Activated CD8-positive, alpha-beta memory T cell treated with anti-CD3 and anti-CD28 coated beads for 1 hour (primary cell): ENCODE measurements at places on chromosomes 2 and 18.
A peak's percentile ranks its signal among the peaks of the same experiment; 100 is the strongest.

DNA sequence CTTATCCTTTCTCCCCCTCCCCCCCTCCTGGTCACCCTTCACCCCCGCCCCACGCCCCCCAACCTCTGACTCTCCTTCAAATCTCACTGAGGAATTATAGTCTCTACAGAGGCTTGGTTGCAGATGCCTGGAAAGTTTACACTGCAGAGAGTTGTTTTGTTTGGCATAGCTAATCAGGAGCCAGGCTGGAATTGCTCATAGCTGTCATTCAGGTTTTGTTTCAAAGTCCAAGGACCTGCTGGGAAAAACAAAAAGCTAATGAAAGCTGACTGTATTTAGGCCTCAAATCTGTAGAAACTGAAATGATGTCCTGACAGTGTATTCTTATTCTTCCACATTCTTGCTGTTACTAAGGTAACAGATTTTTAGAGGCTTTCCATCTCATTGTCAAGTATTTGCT, 22.6 kb downstream of the GREB1L start:
- DNase-seq = no peak

DNA sequence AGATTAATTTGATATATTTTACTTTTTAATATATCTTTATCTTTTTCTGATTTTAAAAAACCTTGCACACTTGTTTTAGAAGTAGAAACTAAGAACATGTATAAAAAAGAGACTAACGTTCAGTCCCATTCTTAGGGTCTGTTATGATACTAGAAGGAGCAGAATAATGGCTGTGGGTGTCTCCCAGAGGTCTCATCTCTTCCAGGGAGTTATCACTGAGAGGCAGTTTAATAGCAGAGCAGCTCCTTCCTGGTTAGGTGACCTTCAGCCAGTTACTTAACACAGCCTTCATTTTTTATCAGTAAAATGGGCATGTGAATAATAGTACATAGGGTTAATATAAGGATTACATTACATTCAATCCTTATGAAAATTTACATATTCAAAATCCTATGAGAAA, 40.6 kb downstream of the FBXO48 start:
- no peak for DNase-seq

- no peak for DNase-seq
Observed at GRCh38 chr2:62408241-62408677, 97.7 kb downstream of the TMEM17 start.

DNA sequence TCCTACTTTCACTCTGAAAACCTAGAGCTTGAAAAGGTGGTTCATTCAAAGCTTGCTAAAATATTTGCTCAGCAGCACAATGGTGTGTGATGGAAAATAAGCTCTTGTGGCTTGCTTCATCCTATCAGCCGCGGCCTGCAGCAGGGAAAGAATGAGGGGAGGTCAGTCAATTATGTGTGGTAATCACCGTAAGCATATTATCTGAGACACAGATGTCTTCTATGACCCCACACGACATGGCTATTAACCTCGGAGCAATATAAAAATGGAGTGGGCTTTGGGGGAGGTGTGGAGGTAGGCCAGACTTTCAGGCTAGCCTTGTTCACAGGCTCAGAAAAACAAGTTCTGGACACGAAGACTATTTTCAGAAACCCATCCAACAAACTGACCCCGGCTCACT, 98.4 kb upstream of the SIX3 start:
- no peak for DNase-seq

DNA sequence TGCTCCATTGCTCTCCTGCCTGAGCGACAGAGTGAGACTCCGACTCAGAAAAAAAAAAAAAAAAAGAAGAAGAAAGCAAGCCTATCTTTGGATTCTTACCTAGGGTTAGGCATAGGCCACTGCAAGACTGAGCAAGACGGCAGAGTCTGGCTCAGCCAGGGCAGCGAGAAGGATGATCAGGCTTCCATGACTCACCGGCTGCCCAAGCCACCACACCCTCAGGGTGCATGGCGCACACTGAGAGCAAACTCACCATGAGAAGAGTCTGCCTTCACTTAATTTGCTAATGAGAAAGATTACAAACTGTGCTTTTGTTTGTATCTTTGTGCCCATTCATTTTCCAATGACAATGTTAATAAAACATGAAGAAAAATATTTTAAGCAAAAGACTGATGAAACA, 8.2 kb downstream of the FAM110C start:
- DNase-seq = no peak

GRCh38 chr2:16218625-16219024, 278.3 kb downstream of the MYCN start:
- no peak for DNase-seq

DNA sequence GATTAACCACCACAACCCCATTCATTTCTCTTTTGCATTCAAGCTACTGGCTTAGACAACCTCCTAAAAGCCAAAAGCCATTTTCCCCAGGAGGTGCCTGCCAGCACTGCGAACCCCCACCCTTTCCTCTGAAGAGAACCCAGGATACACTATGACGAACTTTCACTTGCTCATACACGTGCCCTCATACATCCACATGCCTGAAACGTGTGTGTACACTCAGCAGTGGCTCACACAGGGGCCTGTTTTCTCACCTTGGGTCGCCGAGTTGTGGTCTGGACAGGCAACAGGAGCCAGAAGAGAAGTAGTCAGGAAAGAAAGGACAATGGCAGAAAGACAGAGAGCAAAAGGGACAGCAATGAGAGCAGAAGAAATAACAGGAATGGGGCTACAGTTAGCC, 7.4 kb downstream of the DCTN1 start:
- no peak for DNase-seq

DNA sequence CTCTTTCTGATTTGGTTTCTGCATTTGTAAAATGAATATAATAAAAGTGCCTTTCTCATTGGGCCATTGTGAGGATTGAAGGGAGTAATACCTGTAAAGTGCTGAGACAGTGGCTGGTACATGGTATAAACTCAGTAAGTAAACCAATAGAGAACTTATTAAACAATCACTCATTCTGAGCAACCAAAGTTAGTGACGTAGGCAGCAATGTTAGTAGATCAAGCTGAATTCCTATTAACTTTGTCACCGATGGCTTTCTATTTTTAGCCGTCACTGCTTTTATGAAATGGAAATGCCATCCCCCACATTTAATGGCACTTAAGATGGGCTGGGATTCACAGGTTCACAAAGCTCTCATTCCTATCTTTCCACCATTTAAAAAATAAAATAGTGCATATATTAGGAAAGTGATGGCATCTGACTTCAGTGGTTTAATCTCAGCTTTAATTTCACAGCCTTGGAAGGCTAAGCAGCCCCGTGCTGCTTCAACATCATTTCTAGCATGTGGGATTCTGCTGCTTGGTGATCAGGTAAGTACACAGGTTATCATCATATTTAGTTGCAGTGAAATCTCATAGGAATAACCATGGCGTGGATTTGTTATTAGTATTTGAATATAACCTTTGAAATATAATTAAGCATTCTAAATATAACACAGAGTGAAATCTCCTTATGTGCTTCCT, 17.6 kb upstream of the PPP4R1 start:
- DNase-seq = no peak

GRCh38 chr2:204072443-204073324, 136.1 kb downstream of the ICOS start:
- DNase-seq = peak; percentile 10

GRCh38 chr2:54388076-54388475, 68.1 kb upstream of the SPTBN1 start:
- DNase-seq = no peak

DNA sequence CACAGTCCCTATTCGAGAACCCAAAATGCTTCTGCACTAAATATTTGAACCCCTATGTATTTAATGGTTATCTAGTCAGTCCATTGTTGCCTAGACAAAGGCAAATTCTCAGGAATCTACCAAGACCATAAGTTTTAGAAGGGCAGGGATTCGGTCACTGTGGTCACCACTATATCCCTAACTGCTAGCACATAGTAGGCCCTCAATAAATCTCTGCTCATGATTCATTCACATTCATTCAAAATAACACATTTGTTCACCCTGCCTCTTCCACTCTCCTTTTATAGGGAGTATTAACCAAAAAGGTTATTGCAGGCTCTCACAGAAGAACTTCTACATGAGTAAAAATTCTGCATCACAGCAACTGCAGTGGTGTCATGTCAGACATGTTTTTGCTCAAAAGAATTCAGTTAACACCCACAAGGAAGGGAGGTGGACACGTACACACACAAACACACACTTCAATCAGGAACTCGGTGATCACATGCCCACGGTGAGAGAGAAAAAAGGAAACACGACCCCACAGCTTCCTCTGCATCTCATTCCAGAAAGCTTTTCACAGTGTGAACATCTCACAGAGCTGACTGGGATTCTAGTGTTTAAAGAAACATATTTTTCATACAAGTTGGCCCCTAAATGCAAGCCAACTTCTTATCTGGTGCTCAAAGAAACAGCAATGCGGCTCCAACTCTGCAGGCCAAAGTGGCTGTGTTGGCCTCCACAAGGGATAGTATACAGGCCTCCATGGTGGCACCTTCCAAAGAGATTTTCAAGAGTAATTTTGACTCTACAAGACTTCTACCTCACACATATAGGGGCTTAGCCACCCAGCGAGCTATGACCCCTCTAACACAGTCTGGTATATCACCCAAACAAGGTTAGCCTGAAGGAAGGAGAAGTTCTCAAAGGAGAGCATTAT, 98.0 kb downstream of the ANKRD44 start:
- no peak for DNase-seq
